ENCODE measurements at places on chromosomes 6 and 20.

DNA sequence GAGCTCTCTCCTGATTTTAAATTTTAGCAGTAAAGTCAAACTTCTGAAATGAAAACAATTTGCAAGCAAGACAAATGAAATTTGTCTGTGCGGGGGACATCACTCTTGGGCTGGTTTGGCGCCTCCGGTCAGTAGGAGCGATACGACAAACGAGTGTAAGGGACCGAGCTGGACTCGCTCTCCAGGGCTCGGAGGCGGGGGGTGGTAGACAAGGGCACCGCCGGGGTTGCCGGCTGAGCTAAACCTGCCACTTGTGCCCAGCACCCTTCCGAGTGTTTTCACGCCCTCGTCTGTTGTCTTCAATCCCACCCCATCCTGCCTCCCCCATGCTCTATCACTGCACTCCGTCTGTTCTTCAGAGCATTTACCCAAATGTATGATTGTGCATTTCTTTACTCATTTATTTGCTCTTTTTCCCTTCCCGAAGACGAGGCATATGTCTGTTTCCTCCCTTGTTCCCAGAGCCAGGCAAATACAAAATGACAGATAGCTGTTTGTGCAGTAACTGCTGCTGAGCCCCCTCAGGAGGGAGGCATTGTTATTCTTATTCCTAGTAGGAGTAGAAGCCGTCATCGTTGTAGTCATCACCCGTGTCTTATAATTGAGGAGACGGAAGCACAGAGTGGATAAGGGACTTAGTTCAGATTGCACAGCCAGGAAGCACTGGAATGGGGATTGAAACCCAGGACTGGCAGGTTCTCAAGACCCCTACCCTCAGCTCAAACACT lies 62.8 kb upstream of the APCDD1L start:
- DNase-seq: no peak

DNA sequence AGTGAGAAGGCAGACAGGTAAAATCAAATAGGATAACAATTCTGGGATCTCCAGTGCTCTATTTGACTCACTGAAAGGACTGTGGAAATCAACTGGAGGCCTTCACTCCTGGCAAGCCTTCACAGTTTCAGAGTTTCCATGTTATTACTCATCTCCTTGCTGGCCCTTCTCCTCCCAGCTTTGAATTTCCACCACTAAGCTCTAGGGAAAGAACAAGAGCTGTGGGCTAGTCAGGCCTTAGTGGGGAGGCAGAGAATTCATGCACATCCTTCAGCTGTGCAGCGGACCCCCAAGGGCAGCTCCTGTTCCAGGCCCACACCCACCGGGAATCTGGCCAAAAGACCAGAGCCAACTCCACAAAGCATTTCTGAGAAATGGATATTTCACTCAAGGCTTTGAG lies 26.0 kb downstream of the MYLIP start:
- DNase-seq: no peak

GRCh38 chr6:161257793-161258457 lies 15.9 kb downstream of the AGPAT4 start:
- no peak for DNase-seq

GRCh38 chr6:170259278-170259677 lies 31.6 kb downstream of the DLL1 start:
- no peak for DNase-seq

- no peak for DNase-seq
Observed at GRCh38 chr6:140082867-140083297, 708.4 kb upstream of the CITED2 start.

GRCh38 chr6:87230801-87231200 lies 75.4 kb downstream of the ZNF292 start:
- no peak for DNase-seq

- no peak for DNase-seq
Observed at GRCh38 chr6:168016721-168017525, 19.5 kb downstream of the KIF25 start.

GRCh38 chr20:328027-328974 lies 2.9 kb downstream of the SOX12 start:
- no peak for DNase-seq

GRCh38 chr20:53750827-53751619 lies 157.4 kb upstream of the ZNF217 start:
- no peak for DNase-seq

DNA sequence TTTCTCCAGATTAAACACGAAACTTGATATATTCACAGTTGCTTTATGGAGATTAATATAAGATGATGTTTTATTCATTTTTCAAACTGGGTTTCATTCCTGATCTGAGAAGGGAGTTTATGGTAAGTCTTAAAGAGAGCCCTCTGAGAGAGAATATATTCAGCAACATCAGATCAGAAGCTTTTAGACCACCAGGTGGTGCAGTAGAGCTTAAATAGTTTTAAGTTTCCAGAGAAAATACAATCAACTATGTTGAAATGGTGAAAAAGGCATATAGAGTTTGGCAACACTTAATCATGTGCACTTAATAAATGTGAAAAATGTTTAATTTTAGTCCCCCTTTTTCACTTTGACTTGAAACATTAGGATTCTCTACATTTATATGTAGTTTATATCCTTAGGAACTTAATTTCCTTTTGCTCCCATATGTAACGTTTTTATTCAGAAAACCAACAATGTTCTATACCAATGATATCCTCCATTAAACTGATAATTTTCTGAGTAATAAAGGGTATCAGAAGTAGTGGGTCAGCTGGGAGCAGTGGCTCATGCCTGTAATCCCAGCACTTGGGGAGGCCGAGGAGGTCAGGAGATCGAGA lies 86.4 kb upstream of the CLDN20 start:
- DNase-seq: no peak

DNA sequence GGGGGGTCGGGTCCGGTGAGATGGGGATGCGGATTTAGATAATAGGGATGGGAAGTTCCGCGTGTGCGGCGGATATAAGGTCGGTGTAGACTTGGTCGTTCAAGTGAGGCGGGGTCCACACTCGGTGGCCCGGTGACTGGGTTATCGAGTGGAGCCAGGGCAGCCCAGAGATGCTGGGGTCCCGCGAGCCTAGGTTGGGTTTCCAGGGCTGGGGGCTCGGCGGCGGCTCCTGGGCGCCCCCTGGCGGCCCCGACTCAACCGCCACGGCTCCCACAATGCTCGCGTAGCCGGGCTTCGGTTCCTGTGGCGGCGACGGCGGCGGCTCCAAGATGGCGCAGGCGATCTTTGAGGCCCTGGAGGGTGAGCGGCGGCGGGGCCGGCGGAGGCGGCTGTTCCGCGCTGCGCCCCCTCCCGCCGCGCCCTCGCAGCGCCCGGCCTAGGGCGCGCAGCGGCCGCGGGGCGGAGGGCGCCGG lies at the start of gene ZNF341:
ZNF341 (plus strand) TSS at position 304 of the 473 bp plus-strand sequence; CDS start at position 330, 26 bp downstream.
- peak; percentile 90 for DNase-seq

- no peak for DNase-seq
Observed at GRCh38 chr6:160431226-160431625, 83.0 kb downstream of the SLC22A3 start.

DNA sequence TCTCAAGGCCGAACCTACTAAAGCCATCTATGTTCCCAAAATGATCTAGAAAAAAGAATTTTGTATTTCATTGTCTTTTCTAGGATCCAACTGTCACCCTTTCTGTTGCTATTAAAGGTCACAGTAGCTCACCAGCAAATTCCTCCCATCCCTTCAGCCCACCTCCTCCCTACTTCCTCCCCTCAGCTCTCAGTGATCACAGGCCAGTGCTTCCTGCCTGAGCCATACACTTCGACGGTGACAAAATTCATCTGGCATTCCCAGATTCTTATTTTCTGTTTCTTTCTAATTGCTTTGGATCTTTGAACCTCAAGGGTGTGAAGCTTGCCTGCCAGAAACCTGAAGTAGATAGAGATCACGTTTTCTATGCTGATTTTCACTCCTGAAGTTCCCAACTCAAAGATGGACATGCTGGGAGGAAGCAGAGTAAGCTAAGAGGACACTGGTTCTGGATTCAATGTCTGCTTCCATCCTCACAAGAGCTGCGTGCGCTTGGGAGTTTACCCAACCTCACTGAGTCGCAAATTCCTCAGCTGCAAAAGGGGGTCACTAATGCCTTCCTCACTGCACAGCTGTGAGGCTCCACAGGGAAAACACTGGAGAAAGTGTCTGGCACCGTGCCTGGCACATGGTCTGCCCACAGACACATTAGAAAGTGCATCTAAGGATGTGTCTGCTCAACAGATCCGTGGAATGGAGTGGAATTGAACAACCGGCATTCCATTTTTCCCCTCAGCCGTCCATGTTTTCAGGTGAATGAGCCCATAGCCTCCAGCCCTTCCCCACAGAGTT lies 34.5 kb downstream of the MDGA1 start:
- no peak for DNase-seq

DNA sequence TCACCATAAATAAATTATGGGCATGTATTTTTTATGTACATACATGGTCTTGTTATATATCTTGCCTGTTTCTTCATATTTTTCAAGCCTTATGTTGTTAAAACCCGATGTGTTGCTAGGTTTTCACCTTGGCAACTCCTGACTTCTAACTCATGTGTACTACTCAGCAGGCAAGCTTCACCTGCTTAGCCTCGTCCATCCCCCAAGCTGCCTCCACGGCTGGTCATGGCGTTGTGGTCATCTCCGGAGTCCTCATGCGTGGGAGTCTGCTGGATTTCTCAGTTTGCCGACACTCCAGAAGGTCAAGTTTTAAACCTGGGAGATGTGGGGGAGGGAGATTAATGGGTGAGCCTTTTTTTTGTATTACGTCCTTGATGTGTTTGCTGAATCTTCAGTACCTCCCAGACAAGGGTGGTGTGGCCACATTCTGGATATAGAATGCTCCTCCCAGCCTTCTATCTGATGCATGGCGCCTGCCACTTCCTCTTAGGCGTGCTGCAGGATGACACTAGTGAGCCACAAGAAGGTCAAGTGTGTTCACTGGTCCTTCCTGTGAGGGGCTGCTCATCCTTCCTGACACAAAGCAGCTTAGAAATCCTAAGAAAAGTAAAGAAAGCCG lies 26.6 kb upstream of the EDN3 start:
- no peak for DNase-seq

DNA sequence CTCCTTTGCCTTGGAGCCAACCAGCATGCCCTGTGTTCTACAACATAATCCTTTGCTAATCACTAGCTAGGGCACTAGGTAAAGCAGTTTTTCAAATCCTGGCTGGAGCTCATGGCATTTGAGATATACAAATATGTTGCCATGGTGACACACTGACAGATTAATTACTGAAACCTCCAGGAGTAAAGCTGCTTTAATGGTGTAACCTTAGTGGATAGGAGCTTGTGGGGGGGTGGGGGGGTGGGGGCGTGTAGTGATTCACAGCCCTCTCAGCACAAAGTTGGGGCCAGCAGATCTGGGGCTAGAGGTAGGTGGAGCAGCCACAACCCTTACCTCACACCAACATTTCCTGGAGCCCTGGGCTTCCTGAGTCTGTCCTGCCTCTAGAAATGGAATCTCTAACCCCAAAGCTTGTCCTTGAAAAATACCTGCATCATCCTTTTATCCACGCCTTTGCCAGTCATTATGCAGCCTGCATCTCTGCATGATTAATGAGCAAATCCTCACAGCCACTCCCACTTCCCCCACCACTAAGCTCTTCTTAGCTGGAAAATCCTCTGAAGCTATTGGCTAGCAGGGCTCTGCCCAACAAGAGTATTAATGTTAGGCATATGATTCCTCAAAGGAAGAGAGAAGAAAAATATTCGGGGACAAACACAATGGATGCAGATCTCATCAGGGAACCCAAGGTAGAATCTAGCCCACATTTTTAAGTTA lies 84.5 kb upstream of the PRND start:
- DNase-seq: no peak

- DNase-seq: no peak
Observed at GRCh38 chr6:46490425-46491200, 636 bp downstream of the RCAN2 start.

DNA sequence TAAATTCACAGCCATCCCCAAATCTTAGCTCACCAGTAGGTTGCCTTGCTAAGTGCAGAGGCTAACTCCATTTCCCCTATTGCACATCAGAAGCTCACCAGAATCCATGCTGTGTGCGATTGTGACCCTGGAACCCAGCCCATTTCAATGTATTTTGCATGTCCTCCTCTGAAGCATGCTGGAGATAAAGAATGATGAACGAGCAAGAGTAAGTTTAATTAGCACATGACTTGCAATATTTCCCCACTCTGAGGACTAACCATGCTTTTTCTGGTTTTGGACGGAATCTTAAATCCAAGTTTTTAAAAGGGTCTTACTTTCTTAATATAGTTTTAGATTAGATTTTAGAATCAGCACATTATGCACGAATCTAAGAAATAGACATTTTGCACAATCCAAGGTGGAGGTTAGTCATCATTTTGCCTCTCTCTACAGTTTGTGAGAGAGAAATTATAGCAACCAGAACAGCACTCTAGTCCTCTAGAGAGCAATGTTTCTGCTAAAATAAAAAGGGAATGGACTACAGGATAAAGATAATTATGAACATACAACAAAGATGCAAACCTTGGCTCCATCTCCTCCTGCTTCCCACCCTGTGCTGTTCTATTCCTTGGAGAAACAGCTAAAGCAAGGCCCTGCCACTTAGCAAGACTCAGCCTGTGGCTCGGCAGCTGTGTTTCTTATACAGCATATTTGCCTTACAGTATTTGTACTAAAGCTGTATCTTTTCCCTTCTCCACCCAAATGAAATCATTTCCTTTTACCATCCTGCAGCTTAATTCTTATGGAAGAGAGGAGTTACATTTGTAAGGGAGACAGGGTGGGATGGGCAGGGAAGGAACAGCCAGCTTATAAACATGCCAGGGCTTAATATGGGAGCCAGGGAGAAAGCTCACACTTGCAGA lies 24.9 kb upstream of the LAMA4 start:
- DNase-seq: no peak

DNA sequence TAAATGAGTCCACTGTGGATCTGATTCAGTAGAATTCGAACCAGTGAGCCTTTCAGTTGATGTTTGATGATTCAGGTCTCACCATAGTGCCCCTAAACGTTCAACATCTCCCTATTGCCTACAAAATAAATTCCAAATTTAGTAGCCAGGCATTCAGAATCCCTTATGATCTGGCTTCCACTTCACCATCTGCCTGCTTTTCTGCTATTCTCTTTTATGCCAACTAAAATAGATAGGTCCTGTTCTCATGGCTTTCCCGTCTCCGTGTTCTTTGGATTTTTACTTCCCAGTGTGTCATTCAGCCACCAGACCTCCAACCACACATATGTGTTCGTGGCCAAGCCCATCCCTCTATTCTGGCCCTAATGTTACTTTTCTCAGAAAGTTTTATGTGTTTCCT lies 410.4 kb downstream of the LMBRD1 start:
- no peak for DNase-seq

- no peak for DNase-seq
Observed at GRCh38 chr6:130929036-130929678, 102.0 kb downstream of the SMLR1 start.

GRCh38 chr20:59082077-59082740 lies 39.6 kb upstream of the PRELID3B start:
- no peak for DNase-seq

- no peak for DNase-seq
Observed at GRCh38 chr20:52252664-52253063, 61.1 kb upstream of the ZFP64 start.

GRCh38 chr6:27144740-27145079 lies 102.8 kb upstream of the PRSS16 start:
- DNase-seq: no peak

GRCh38 chr6:29828471-29828797 lies 809 bp downstream of the HLA-G start:
- DNase-seq: no peak

All from NCI-H187 (cell line).